ENCODE measurements at places on chromosomes 5 and 9.
A peak's percentile ranks its signal among the peaks of the same experiment; 100 is the strongest.

- DNase-seq: no peak
These were observed 195.0 kb downstream of the ARHGEF28 start for GRCh38 chr5:73821003-73821402.

DNA sequence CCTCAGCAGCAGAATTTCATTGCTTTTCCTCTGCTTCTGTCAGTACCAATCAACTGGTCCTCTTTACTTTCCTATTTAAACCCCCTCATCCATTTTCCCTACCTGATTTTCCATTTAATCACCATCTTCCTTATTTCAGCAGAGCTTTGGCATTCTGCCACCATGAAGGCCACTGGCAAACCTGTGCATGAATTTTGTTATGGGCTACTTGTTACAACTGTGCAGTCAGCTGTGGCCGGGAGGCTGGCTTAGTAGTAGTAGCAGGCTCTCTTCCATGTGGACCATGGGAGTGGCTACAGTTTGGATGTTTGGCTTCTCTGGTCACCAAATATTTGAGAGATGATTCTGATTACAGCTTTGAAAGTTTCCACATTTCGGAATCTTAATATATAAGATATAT lies 976.6 kb upstream of the SEMA6A start:
- DNase-seq: no peak

GRCh38 chr5:31758803-31759425 lies 120.0 kb downstream of the PDZD2 start:
- no peak for DNase-seq

- DNase-seq: no peak
These were observed 8.3 kb upstream of the RETREG1 start for GRCh38 chr5:16625096-16625495.

- no peak for DNase-seq
These were observed 39.8 kb upstream of the PITX1 start for GRCh38 chr5:135073761-135074345.

DNA sequence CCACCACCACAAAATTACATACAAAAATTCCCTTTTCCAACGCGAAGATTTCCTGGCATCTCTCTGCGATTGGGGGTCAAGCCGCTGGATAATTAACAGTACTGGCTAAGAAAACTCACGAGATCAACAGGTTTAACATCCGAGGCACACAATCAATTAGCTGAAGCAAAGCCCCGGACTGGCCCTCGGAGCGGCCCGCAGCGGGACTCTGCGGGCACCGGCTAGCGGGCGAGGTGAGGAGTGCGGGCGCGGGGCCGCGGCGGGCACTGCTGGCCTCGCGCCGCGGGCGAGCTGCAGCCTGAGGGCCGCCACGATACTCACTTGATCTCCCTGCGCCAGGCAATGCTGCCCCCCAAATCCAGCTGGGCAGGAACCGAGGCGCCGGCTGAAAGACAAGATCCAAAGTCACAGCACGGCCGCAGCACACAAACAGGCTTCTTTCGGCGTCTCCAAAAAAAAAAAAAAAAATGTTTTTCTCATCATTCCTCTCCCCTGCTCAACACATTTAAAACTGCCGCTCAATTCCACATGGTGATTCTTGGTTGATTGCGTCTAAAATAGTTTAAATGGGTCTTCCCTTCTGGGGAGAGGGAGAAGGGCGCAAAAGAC lies 210.2 kb downstream of the MEF2C start:
- DNase-seq: no peak

DNA sequence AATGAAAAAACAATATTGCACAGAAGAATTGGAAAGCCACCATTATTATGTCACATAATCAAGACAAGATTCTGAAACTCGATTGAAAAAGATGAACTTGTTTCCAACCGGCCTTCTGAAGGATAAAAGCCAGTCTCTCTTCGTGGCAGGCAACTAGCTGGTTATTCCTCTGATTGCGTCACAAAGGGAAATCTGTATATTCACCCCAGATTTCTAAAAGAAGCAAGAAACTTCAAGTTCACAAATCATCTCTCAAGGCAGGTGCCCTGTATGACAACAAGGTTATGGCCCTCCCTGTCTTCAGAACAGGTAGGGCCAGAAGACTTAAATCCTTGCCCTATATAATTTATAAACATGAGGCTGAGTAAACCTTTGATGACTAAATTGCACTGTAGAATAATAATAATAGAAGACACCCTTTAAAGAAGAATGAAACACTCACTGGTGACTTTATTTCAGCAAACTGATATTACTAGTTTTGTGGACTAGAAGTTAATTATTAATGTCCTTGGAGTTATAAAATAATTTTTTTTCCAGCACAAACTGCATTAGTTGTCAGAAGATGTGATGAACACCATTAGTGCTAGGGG lies 2.9 kb upstream of the KLF4 start:
- no peak for DNase-seq

DNA sequence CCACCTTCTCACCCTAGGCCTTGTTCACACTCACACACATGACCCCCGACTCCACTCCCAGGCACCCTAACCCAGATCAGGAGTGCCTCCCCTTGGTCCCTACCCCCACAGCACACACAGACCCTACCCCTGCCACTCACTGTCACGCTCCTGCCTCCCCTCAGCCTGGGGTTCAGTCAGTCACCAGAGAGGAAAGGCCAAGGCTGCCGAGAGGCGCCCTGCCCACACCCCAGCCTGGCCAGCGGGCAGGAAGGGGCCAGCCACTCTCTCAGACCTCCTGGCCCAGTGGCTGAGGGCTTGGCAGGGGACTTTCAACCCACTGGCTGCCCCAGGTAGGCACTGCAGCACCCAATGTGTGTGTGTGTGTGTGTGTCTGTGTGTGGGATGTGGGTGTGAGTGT lies 122.4 kb upstream of the MVB12B start:
- no peak for DNase-seq

DNA sequence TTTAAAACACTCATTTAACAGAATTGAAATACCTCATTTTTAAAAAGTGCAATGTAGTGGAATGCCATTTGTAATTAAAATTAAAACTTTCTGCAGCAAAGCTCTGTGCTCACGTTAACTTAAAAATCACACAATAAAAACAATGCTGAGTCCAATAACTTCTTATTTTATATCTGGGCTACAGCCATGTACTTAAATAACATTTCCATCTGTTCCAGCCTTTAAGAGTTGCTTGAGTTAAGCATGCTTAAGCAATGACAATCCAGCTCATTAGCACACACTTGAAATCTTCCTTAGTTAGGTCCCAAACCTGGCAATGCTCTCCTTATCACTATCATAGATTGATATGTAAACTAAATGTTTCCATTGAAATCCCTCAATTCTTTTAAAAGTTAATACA lies 132.3 kb upstream of the CDH12 start:
- no peak for DNase-seq

DNA sequence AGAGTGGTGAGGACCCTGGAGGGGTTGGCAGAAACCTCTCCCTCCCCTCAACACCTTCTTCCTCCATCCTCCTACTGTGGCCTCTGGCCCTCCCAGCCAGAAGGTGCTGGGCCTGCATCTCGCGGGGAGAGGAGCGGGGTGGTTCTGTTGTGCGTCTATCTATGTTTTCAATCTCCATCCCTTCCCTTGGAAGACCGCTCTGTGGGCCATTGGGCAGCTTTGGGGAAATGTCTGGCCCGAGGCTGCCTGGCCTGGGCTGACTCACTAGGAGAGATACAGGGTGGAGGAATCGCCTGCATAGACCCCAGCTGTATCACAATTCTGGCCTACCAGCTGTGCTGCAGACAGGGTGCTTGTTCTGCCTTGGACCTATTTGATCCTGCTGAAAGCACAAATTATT lies 48.4 kb upstream of the DAB2IP start:
- DNase-seq: no peak

DNA sequence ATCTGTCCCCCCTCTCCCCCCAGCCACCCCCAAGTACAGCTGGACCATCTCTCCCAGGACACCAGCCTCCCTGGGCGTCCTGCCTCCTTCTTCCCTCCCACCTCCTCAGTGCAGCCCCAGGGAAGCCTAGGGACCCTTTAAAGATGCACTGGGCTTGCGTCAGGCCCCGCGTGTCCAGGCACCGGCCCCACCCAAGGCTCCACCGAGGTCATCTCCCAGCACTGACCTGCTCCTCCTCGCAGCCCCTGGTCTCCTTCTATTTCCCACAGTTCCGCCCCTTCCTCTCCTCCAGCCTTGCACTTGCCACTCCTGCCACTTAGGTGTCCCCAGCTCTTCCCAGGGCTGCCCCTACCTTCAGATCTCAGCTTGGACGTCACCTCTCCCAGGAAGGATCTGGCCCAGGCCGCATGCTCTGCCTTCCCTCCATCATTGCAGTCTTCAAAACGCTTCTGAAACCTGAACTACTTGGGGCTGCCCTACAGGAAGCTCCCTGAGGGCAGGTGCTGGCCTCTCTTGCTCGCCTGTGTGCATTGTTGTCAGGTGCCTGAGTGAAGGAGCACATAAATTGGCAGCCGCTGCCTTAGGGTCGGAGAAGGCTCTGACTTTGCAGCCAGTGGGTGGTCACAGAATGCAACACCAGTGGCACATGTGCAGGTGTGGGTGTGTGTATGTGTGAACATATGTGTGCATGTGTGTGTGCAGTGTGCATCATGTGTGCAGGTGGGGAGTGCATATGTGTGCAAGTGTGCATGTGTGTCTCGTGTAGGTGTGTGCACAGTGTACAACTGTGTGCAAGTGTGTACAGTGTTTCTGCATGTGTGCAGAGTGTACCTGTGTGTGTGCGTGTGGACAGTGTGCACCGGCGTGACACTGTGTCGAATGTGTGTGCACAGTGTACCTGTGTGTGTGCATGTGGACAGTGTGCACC lies 152.9 kb downstream of the C9orf50 start:
- DNase-seq: no peak

- DNase-seq: no peak
These were observed 18.6 kb upstream of the NOTCH1 start for GRCh38 chr9:136564379-136564988.

DNA sequence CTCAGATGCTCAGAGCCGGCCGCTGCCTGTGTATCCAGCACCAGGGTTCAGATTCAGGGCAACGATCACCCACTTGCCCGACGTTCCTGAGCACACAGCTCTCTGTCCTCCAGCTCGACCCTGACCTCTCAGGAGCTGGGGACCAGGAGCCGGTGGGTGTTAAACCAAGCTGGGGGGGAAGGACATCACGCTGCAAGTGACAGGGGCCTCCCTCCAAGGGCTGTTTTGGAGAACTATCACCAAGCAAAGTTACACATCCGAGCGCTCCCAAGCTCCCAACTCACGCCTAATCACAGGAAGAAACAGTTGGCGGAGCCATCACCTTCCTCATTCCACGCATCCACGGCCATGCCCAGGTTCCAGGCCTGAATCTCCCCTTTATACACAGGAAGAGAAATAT lies 51.5 kb upstream of the ZNF354A start:
- no peak for DNase-seq

- DNase-seq: peak; percentile 32
These were observed 106.3 kb upstream of the SSBP2 start for GRCh38 chr5:81856948-81857928.

GRCh38 chr5:120509053-120509452 lies 45.0 kb downstream of the PRR16 start:
- no peak for DNase-seq

DNA sequence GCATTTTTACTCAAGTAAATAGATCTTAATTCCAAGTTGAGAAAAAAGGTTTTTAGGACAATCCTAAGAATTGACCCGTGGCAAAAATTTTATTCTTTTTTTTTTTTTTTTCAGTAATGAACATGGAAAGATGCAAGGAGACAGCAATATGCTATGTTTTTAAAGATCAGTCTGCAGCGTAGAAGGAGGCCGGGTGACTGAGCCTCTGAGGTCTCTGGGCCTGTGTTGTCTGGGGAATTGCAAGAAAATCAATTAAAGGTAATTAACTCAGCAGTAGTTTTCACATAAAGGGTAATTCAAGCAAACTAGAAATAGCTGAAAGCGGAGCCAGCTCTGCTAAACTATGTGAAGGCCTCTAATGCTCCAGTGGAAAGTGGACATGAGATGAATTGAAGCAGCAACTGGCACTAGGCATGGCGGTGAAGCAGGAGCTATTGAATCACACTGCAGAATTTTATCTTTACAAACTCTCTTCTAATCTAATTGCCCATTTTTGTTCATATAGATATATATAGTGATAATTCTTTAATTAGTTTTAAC lies 285.2 kb upstream of the ITGA1 start:
- DNase-seq: no peak

- no peak for DNase-seq
These were observed 12.4 kb downstream of the SLC36A1 start for GRCh38 chr5:151459680-151460324.

DNA sequence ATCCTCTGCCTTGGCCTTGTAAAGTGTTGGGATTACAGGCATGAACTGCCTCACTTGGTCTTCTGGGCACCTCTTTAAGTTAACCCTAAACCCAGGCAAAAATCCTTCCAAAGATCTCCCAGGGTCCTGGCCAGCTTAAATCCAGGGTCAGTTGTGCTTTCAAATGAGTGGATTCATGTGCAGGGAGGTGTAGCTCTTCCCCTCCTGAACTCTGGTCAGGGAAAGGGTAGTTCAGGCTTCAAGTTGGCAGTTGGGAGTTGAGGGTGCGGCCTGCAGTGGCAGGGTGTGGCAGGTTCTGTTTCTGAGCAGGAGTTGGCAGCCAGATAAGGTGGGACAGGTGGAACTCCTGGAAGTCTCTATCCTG lies 3.6 kb downstream of the HNRNPAB start:
- no peak for DNase-seq

DNA sequence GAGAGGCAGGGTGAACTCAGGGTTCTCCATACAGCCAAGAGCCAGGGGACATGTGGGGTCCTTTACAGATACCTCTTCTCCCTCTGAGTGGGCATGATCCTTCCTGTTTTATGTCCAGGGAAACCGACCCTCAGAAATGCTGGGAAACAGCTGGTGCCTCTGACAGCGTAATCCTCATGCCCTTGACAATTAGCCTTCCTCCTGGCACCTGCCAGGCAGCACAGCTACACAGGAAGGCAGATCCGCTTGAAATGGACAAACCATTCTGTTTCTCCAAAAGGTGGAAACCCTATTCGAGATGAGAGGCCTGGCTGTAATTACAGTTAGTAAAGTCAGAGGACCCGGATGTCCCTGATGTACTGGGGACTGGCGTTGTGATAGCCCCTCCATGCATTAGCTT lies 7.2 kb downstream of the ERGIC1 start:
- DNase-seq: no peak

DNA sequence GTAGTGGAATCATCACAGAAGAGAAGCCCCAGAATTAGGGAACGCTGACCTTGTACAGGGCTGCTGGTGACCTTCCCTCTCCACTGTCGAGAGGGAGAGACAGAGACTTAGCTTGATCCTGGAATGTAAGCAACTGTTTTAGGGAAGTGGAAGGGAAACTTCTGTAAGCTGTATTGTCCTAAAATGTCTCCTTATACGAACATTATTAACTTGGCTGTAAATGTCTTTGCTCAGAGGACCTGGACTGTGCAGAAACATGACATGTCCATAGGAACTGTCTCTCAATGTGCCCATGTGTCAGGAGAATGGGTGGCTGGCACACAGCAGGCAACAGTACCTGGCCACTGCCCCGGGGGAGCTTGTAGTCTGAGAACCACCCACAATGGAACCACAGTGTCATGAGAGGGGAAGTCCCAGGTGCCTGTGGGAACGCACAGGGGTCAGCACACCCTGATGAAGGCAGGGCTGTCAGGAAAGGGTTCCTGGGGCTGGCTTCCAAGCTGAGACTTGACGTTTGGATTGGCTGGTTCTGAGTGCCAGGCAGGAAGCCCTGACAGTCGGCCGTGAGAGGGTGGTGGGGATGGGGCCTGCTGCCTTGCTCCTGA lies 34.0 kb downstream of the DAP start:
- no peak for DNase-seq
